ENCODE measurements at places on chromosomes 1 and 21.

GRCh38 chr1:27139980-27140379, 14.9 kb downstream of the SLC9A1 start:
- no peak overlapping the region for H3K4me3 ChIP-seq
- no peak overlapping the region for H3K27ac ChIP-seq
- peaks cover 67% of the 10 kb centered on the region for H3K4me1 ChIP-seq

GRCh38 chr21:36550761-36551160, 70.8 kb upstream of the CLDN14 start:
- H3K27ac ChIP-seq = no peak overlapping the region
- H3K27me3 ChIP-seq = peaks cover 2% of the 10 kb centered on the region
- H3K4me3 ChIP-seq = no peak overlapping the region
- no peaks in the 10 kb centered on the region for H3K36me3 ChIP-seq
- no peaks in the 10 kb centered on the region for H3K4me1 ChIP-seq

DNA sequence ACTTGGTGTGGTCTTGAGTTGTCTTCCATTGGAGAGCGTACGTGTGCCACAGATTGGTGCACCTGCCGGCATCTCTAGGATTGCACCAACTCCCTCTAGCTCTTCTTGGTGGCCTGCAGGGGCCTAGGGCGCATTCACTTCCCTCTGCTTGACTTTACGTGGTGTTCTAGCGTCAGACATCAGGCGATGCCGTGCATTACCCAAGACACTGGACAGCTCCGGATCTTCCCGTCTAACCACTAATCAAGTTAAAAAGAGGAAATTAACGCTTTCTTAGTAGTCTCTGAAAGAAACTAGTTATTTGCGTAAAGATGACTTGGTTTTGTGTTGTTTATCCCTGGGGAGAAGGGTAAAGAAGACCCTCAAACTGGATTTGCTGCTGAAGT, 510 bp upstream of the IL10RB start:
- peak; percentile 50 for DNase-seq
- H3K27ac ChIP-seq = peak overlapping the region; percentile 89
- H3K27me3 ChIP-seq = no peaks in the 10 kb centered on the region
- peaks cover 44% of the 10 kb centered on the region for H3K36me3 ChIP-seq
- H3K4me3 ChIP-seq = peak overlapping the region; percentile 97
- H3K4me1 ChIP-seq = peaks cover 53% of the 10 kb centered on the region

DNA sequence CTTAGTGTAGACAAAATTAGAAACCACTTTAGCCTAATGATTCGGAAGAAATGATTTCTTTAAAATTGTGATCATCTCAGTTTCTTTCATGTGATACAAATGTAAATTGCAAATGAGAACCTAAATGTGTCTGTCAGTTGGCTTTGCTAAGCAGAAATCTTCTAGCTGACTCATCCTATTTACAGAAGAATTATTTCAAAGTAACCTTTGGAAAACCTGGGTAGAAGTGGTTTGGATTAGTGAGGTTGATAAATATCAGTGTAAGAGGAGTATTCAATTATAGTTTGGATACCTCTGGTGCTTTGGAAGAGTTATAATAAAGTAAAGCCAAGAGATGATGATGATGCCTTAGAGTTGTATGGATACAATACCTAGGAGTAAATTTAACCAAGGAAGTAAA, 37.4 kb downstream of the CC2D1B start:
- H3K27ac ChIP-seq = no peak overlapping the region
- H3K36me3 ChIP-seq = peaks cover 2% of the 10 kb centered on the region

GRCh38 chr1:20061866-20062265, 8.1 kb upstream of the PLA2G5 start:
- no peaks in the 10 kb centered on the region for H3K36me3 ChIP-seq
- peaks cover 25% of the 10 kb centered on the region for H3K4me1 ChIP-seq
- H3K27ac ChIP-seq = no peak overlapping the region
- no peak overlapping the region for H3K4me3 ChIP-seq
- DNase-seq = no peak

- DNase-seq = no peak
- no peaks in the 10 kb centered on the region for H3K36me3 ChIP-seq
- no peak overlapping the region for H3K4me3 ChIP-seq
Measured at GRCh38 chr1:165152727-165153126, 203.8 kb downstream of the LMX1A start.

DNA sequence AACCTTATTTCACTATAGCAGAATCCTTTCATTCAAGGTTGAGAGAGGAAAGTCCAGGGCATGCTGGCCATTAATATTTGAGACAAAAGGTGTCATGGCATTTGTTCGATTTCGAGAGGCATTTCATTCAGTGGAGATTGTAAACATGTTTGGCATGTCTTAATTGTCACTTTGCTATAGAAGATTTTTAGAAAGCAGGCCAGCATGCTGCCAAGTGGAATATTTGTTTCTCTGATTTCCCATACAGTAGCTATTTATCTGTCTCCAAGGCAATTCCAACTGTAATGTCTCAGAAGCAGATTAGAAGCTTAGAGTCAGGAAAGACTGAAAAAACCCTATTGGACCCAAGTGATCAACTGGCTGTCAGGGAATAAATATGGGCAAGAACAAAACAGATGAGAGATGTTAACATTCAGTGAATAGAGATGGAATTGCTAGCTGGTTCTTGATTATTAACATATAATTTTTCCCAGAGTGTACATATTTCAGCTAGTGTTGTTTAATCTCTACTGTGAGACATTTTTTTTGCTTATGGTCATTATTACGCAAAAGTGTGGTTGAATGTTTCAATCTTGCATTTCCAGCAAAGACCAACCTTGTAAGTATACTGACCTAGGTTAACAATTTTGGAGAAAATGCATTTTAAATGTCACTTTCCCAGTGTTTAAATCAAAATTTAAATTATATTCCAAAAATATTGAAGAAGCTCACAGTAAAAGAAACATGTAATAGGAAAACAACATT, 174.6 kb downstream of the KCNK2 start:
- DNase-seq = no peak
- no peaks in the 10 kb centered on the region for H3K4me1 ChIP-seq
- H3K4me3 ChIP-seq = no peak overlapping the region
- H3K27me3 ChIP-seq = no peaks in the 10 kb centered on the region

DNA sequence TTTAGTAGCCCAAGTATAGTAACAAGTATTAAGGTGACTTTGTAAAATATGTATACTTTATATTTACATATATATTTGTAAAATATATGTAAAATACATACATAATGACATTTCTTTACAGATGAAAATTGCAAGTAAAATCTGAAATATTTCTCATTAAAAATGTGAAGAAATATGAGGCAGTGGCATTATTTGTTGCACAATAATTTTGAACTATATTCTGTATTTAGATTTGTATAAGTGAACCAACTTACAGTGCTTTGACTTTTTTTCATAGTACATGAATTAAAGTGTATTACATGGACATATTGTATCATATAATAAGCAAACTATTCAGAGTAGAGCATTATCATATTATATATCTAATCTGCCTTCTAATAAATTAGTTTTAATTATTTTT, 60.3 kb downstream of the ANGPTL1 start:
- peaks cover 4% of the 10 kb centered on the region for H3K36me3 ChIP-seq
- no peaks in the 10 kb centered on the region for H3K27me3 ChIP-seq
- H3K27ac ChIP-seq = no peak overlapping the region
- H3K4me1 ChIP-seq = no peaks in the 10 kb centered on the region
- DNase-seq = no peak

DNA sequence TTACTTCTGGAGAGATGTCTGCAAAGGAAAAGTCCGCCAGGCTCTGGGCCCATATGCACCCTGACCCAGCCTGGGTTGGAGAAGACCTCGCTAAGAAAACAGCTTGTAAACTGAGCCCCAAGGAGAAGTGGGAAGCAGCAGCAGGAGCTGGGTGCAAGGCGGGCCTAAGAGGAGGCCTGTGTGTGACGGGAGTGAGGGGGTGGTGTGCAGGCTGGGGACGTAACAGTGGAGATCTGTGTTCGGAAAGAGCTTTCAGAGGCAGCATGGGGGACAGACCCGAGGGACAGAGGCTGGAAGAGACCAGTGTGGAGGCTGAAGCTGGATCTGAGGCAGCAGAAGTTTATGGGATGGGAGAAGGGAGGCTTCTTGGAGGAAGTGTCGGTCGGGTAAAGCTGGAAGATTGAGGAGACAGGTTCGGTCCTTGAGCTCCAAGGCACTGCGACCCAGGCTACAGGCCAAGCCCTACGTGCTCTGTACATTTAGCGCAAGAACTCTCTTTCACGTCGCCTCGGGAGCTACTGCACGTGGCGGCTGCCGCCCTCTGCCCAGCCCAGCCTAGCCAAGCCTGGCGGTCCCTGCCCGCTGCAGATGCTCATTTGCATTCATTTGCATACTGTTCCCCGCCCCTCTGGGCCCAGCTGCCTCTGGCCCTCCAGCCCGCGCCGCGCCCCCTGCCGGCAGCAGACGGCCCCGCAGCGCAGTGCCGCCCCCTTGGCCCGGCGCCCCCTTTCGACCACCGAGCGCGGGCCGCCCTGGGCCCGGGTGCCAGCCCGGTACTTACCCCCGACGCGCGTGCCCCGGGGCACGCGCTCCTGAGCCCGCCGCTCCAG, 6.3 kb downstream of the HPCA start:
- peak overlapping the region; percentile 51 for H3K4me3 ChIP-seq
- peak; percentile 75 for DNase-seq
- peaks cover 51% of the 10 kb centered on the region for H3K27me3 ChIP-seq
- H3K27ac ChIP-seq = no peak overlapping the region
- peaks cover 5% of the 10 kb centered on the region for H3K4me1 ChIP-seq
- H3K36me3 ChIP-seq = no peaks in the 10 kb centered on the region
